ENCODE measurements at places on chromosomes 5 and 9.

GRCh38 chr9:113343732-113344231, 3.7 kb upstream of the WDR31 start:
- no peak for DNase-seq

- DNase-seq = no peak
Measured at GRCh38 chr9:3989915-3990314, 310.0 kb downstream of the GLIS3 start.

DNA sequence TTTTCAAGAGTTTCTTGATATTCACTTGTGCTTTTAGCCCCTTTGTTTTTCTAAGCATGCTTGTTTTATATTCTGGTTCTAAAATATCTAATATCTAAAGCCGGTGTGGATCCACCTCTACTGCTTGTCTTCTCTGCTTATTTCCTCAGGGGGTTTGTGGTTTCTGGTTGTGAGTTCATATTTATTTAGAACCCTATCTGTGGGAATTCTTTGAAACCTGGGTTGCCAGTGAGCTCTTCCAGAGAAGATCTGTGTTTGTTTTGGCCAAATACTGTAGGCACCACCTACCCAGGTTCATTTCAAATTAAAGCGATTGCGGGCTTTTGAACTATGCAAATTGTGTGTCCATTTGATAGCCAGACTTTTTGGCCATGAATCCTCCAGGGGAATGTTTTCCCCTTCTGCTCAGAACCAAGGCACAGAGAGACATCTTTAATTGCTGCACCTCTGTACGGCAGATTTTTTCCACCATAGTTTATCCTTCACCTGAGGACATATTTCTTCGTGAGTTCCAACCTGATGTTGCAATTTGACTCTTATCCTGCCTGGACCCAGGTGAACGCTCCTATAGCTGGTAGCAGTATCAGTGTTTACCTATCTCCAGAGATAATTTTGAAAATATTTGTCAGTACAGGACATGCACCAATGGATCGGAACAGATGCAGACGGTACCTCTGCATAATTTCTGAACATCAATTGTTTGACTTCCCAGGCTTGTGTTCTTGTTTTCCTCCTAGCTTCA, 2.4 kb upstream of the ZBTB43 start:
- no peak for DNase-seq

GRCh38 chr5:138955013-138955660, 80.0 kb upstream of the LRRTM2 start:
- no peak for DNase-seq

DNA sequence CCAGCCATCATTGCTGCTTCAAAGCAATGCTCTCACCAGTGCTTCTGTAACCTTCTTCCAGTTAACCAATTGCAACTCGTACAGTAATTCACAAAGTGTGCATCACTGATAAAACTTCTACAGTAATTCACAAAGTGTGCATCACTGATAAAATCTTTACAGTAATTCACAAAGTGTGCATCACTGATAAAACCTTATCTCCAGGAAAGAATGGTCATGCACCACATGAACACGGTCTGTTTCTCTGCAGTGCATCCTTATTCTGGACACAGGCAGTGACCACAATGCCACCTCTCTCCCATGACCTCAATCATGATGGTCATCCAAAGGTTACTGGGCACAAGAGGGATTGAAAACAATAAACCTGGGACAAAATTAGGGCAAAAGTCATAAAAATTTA, 153.6 kb downstream of the TSSK1B start:
- DNase-seq = no peak

DNA sequence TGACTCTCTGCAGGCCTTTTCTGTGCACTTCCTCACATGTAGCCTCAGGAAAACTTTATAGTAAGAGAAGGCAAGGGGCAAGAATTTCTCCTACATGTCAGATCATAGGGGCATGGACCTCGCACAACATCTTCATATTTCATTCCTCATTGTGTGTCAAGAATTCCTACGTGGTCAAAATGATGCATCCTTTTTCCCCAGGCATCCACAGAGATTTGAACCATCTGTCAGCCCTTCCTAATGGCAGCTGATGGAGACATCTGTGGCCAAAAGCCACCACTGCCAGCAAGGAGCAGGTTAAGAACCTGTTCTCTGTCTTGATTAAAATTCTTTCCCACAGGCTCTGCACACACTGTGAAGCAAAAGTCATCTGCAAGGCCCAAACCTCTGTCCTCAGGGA, 42.5 kb downstream of the MFAP3 start:
- DNase-seq = no peak

DNA sequence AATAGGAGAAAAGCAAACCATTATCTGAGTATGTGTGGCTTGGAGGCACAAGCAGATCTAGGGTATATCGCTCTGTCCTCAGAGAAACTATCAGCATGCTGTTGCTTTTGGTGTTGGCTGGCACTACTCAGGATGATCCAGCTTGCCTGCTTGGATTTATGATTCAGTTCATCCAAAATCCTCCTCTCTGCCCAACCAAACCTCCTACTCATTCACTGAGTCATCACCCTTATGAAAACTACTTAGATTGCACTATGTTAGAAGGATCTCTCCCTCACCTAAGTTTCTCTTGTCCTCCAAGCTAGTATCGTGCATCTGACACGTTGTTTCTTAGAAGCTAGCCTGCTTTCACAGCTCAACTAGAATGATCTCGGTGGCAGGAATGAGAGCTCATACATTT, 14.2 kb upstream of the ZBED3 start:
- no peak for DNase-seq

DNA sequence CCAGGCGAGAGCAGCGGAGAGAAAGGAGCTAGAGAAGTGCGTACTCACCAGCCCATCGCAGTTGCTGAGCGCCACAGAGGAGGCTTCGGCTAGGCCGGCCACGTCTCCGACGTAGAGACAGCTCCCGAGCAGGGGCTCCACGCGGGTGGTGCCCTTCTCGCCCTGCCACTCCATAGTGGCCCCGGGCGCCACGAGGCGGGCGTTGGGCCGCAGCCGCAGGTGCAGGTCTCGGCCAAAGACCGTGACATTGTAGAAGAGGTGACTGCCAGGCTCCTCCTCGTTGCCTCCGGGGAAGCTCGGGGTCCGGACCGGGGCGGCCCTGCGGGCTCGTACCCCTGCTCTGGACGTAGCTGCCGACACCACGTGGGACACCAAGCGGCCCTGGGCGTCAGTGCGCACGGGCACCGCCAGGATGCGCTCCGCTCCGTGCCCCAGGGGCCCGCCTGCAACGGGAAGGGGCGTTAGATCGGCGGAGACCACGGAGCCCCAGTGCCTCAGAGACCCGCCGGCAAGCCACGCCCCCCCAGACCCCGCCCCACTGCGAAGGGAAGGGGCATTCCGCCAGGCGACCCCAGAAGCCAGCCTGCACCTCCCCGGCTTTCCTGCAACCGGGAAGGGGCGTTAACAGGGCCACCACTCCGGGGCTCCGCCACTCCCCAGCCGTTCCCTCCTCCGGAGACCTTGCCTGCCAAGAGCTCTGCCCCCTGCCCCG, 1.4 kb downstream of the ADAMTS2 start:
- no peak for DNase-seq

GRCh38 chr9:69229367-69229766, 55.3 kb downstream of the TJP2 start:
- no peak for DNase-seq

DNA sequence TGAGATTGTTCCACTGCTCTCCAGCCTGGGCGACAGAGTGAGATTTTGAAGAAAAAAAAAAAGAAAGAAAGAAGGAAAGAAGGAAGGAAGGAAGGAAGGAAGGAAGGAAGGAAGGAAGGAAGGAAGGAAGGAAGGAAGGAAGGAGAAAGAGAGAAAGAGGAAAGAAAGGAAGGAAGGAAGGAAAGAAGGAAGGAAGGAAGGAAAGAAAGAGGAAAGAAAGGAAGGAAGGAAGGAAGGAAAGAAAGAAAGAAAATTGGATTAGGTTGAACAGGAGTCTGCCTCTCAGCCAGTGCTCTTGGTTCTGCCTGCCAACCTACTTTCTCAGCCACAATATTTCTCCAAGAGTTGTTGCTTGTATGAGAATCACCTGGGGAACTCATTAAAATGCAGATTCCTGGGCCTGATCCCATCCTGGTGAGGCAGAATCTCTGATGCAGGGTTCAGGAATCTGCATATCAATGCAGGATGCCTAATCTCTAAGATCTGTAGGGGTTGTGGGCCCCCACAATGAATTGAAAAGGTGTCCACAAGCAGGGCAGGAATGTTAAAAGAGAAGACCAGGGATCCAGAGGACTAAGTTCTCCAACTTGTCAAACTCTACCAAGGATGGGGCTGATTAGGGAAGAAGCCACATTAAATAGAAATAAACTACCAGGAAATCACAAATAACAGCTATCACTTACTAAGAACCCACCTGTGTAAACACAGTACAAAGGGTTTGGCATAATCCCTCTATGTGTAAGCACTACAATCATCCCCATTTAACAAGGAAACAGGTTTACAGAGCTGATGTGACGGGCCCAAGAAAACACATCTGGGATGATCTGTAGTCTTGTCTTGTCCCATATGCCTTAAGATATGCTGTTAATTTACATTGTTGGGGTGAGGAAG, 23.4 kb upstream of the GALNT10 start:
- no peak for DNase-seq

GRCh38 chr9:100063185-100063584, 35.6 kb downstream of the ERP44 start:
- DNase-seq = no peak

DNA sequence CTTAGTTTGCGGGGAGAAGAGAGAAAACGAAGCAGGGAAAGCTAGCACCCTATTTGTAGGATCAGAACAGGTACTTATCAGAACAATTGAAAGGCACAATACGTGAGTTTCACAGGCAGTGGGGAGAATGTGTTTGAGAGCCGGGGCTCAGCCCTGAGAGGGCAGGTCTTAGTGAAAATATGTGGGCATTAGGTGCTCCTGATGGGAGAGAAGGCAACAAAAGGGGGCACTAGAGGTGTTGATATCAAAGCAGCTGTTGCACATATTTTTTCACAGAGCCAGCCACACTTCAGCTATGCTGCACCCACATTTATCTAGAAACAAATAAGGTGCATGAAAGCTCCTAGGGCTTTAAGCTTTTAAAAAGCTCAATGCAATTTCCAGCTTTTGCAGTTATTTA, 99.7 kb upstream of the MAN2A1 start:
- no peak for DNase-seq

- no peak for DNase-seq
Measured at GRCh38 chr9:108978205-108978604, 35.1 kb downstream of the CTNNAL1 start.

- peak; percentile 11 for DNase-seq
Measured at GRCh38 chr5:73170522-73170921, 2.5 kb upstream of the TMEM174 start.

DNA sequence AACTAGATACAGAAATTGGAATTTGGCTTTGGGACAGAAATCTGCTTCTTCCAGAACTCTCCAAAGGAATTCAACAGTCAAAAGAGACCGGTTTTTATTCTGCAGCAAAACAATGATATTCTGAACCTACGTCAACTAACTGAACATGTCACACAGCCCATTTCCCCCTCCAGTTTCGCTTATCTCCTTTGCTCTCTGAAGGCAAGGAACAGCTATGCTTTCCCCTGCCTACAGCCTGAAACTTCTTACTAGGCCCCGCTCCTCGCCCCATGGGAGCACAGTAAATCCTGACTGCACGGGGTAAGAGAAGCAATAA, 488 bp downstream of the SKIC3 start:
- DNase-seq = no peak

DNA sequence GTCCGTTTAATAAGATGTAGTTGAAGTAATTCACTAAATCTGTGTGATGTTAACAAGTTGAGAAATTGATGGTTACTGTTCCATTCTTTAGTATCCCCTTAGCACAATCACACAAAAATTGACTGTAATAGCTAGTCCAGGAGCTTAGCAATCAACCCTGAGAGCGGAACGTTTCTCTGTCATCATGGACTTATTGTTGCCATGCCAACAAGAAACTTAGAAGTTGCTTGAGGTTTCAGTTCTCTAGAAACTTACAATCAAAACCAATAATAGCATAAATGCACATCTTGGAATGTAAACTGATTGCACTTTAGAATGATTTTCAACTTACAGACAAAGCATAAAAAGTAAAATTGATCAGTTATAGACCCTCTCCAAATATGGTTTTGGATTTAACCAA, 125.4 kb upstream of the ANKH start:
- DNase-seq = no peak

GRCh38 chr9:116689486-116690032, 2.5 kb downstream of the TRIM32 start:
- no peak for DNase-seq

- DNase-seq = no peak
Measured at GRCh38 chr9:124632077-124632621, 125.0 kb upstream of the NR5A1 start.

GRCh38 chr5:109387408-109387974, 22.3 kb downstream of the PJA2 start:
- DNase-seq = no peak

DNA sequence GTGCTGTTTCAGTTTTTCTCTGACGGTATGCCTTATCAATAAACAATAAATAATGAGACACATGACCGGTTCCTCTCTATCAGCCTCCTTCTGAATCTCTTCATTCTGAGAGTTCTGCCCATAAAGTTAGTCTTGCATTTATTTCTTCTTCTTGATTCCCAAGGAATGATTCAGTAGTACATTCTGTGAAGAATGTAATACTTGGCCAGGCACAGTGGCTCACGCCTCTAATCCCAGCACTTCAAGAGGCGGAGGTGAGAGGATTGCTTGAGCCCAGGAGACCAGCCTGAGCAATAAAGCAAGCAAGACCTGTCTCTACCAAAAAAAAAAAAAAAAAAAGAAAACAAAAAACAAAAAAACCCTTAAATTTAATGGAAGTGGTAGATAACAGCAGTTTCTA, 53.9 kb downstream of the PAM start:
- DNase-seq = no peak

GRCh38 chr5:150780187-150780692, 1.7 kb downstream of the SMIM3 start:
- DNase-seq = no peak

- no peak for DNase-seq
Measured at GRCh38 chr5:31193116-31193515, 370 bp upstream of the CDH6 start.

DNA sequence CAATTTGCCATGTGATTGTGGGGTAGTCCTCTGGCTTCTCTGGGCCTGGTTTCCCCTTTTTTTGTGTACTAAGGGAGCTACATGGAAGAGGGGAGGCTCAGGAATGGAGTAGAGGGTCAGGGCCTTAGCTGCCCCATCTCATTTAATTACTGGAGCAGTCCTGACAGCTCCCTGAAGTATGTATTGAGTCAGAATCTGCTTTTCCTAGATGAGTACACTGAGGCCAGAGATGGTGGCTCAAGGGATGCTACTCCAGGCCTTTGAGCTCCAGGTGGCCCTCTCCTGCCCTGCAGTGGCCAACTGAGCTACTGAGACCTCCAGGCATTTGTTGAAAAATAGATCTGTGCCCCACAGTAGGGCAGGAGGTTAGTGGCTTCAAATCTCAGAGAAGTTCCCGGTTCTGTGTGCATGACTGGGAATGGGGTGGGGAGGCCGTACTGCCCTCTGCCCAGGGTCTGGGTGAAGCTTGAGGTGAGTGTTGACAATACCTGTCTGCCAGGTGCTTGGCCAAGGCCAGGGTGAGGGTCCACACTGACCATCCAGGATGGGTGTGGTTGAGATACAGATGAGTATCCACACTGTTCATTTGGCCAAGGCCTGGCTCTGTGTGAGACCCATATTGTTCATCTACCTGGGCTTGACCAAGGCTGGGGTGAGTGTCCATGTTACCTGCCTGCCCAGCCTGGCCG, 45.7 kb downstream of the CXXC5 start:
- DNase-seq = no peak

GRCh38 chr5:179308563-179309382, 36.5 kb downstream of the ADAMTS2 start:
- no peak for DNase-seq

All from activated CD4-positive, alpha-beta T cell treated with anti-CD3 and anti-CD28 coated beads, Interleukin-2, amount 50 U/mL, for 24 hours (primary cell).